ENCODE measurements at places on chromosomes 12 and 14. TPM values are rescaled to one million over a fixed set of nuclear protein-coding genes. Genes with fewer than 3 reads are reported as not detected.

DNA sequence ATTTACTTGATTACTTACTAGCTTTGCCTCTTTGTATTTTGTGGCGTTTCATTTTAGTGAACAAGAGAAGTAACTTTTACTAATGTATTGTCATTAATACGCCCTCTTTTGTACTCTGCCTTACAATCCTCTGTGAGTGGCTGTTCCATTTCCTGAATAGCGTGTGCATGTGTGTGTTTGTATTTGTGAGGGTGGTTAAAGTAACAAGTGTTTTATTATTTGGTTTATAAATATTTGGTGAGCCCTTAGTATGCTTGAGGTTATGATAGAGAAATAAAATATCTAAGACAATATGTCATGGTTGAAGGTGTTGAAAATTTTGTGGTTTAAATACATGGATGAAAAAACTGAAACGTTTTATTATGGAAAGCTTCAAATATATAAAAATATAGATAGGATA lies 71.7 kb upstream of the REP15 start:
- no peaks in the 10 kb centered on the region for H3K36me3 ChIP-seq
- DNase-seq = no peak
- H3K27ac ChIP-seq = no peak overlapping the region
- H3K4me1 ChIP-seq = peaks cover 12% of the 10 kb centered on the region
- no peaks in the 10 kb centered on the region for H3K27me3 ChIP-seq

DNA sequence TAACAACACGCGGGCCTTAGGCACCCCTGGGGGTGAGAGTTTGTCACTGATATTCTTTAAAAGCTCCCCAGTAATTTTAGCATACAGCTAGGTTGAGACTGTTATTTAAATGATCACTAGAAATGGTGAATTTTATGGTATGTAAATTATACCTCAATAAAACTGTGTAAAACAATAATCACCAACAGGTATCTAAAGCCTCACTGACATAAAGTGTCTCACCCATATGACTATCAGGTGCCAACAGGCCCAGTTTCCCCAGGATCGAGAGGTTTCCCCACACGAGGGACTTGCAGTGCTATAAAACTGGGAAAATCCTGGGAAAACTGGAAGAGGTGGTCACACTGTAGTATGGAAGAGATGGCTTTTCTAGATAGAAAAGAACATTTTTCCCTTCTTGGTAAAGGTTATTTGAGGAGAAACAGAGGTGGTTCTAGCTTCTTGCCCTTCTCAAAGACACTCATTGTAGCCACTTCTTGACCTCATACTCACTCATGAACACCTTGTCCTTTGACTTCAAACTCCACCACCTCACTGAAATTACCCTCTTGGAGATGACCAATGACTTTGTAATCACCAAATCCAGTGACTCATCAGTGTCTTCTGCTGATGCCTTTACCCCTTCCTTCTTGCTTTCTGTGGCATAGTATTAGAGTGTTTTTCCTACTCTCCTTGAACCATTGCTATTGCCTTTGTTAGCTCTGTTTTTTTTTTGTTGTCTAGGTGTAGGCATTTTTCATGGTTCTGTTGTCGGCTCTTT lies 24.8 kb upstream of the NUBPL start:
- no peak overlapping the region for H3K27ac ChIP-seq
- no peak for DNase-seq
- no peak overlapping the region for H3K4me3 ChIP-seq
- H3K36me3 ChIP-seq = no peaks in the 10 kb centered on the region

LBHD2 gene
- 0.99 TPM for total RNA-seq

- H3K4me3 ChIP-seq = no peak overlapping the region
- no peaks in the 10 kb centered on the region for H3K4me1 ChIP-seq
- H3K27ac ChIP-seq = no peak overlapping the region
- no peak for DNase-seq
- H3K27me3 ChIP-seq = no peaks in the 10 kb centered on the region
Observed at GRCh38 chr12:52629281-52630007, 11.1 kb upstream of the KRT73 start.

CLEC14A gene
- total RNA-seq = not detected

NFE2 gene
- total RNA-seq = not detected

FUT8 gene
- 11.6 TPM for total RNA-seq

- no peaks in the 10 kb centered on the region for H3K27me3 ChIP-seq
- no peak overlapping the region for H3K27ac ChIP-seq
- H3K4me1 ChIP-seq = no peaks in the 10 kb centered on the region
- peak; percentile 82 for DNase-seq
- no peak overlapping the region for H3K4me3 ChIP-seq
Observed at GRCh38 chr12:85866986-85867776, 6.9 kb upstream of the NTS start.
